Non-pigmented ciliary epithelial cell (primary cell): ENCODE measurements at places on chromosomes 5 and 9.
A peak's percentile ranks its signal among the peaks of the same experiment; 100 is the strongest.

DNA sequence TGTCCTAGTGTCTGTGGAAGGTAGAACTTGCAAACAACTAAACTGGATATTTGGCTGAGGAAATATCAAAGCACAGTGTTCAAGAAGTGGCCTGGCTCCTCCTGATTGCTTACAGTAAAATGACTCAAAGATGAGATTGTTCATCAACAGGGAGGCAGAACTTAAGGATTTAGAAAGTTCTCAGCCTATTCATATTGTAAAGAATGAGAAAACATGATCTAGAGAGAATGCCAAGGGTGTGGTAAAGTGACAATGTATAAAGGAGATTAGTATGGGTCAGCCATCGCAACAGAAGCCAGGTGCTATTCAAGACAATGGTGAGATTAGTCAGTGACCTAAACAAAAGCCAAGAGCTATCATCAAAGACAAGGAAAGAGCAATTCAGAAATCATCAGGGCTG lies 372.3 kb downstream of the SPOCK1 start:
- no peak for DNase-seq

- DNase-seq: no peak
Measured at GRCh38 chr5:159478950-159479349, 148.7 kb upstream of the IL12B start.

GRCh38 chr5:43268188-43268820 lies 44.9 kb downstream of the HMGCS1 start:
- DNase-seq: no peak

GRCh38 chr5:157113002-157113401 lies 4.2 kb upstream of the HAVCR2 start:
- no peak for DNase-seq

- no peak for DNase-seq
Measured at GRCh38 chr9:87556821-87557220, 59.2 kb downstream of the DAPK1 start.

- peak; percentile 40 for DNase-seq
Measured at GRCh38 chr5:37553720-37554404, 174.7 kb downstream of the WDR70 start.

- no peak for DNase-seq
Measured at GRCh38 chr5:134041570-134042411, 37.0 kb upstream of the VDAC1 start.

DNA sequence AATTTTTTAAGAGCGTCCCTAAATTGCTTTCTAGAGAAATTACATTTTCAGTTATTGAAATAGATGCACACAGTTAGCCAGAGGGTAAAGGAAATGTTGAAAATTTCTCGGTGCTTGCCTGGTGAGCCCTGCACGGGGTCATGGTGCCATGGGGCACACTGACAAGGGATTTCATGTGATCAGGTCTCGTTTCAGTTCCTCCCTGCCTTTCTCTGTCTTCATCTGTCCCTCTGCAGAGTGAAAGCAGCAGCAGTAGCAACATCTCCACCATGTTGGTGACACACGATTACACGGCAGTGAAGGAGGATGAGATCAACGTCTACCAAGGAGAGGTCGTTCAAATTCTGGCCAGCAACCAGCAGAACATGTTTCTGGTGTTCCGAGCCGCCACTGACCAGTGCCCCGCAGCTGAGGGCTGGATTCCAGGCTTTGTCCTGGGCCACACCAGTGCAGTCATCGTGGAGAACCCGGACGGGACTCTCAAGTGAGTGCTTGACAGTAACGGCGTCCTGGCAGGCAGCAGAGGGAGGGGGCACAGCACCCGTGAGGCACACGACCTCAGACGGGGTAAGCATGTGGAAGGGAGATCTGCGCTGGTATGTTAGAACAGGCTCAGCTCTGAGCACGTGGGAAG lies 89.1 kb upstream of the OTULINL start:
- DNase-seq: no peak

GRCh38 chr5:85017261-85017660 lies 632.6 kb upstream of the EDIL3 start:
- DNase-seq: no peak

DNA sequence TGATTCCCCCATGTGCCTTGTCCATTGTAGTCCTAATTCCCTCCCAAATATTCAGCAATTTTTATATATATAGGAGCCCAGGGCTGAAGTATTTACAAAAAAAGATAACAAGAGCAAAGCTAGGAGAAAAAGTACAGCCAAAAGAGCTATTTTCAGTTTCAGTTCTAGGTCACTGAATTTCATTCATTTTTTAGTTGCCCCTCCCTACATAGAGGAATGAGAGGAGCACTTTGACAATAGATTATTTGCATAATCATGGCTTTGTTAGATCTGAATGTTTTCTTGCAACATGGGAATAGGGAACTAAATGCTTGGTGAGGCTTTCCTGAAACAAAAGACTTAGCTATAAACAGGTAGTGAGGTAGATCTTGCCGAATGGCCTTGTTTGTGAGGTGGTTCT lies 15.3 kb upstream of the F2RL2 start:
- no peak for DNase-seq

DNA sequence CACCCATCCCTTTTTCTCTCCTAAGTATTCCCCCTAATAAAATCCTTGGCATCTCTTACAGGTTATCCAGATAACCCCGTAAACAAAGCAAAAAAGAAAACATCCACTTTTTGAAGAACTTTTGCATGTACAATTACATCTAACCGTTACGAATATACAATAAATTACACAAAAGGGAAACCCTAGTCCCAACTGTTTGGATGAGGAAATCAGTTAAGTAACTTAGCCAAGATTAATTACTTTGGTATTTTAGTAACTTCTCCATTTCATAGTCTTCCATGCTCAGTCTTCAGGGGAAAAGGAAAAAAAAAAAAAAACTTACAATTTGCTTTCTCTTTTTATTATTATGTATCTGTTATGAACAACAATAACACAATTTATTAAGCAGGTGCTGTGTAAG lies 212.9 kb downstream of the ACTL7B start:
- DNase-seq: no peak

- no peak for DNase-seq
Measured at GRCh38 chr5:144945503-144945902, 774.8 kb downstream of the KCTD16 start.

DNA sequence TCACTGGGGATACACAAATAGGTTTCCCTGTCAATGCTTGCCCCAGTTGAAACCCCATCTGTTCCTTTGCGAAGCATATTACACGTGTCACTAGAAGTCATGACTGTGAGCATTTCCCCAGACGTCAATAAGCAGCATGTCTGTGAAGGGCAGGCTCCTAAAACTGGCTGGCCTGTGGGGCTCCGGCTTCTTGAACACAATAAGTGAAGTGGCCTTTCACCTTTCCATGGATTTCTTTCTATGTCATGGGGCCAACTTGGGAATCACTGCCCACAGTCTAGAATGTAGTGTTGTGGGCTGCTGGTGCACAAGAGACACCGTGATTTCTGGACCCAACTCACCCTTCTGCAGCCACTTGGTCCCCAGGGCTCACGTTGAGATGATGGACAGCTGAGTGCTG lies 60.4 kb upstream of the CTSL start:
- no peak for DNase-seq

- DNase-seq: no peak
Measured at GRCh38 chr9:69179037-69179436, 5.0 kb downstream of the TJP2 start.

DNA sequence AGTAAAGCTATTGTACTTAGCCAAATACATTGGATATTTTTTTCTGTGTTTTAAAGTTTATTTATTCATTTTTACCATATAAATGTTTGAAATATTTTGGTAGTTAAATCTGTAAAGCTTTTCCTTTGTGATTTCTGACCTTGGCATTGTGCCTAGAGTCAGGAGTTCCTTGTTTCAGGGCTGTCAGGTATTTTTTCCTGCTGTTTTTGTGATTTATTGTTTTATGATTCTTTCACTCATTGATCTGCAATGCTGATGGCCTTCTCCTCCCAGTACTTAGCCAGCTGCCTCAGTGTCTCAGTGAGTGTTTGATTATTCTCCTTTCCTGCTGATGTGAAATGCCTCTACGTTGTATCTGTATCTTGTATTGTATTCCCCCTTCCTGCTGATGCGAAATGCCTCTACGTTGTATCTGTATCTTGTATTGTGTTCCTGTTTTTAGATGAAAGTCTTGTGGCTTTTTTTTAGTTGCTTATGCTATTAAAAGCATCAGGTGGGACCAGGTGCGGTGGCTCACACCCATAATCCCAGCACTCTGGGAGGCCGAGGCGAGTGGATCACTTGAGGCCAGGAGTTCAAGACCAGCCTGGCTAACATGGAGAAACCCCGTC lies 61.0 kb downstream of the EHMT1 start:
- DNase-seq: no peak

DNA sequence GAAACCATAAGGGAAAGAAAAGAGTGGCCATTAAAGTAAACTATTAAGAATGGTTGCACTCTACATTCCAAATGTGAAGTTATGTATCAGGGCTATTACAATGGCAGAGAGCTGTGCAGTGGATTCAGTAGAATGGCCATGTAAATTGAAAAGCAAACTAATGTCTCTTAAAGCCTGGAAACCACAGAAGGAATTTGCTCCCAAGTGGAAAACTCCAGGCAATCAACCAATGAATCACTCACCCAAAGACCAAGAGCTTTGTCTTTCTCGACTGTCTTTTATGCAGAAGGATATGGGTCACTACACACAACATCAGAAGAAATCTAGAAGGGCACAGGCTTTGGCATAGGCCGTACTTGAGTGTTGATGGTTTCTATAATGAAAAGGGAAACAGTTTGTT lies 114.9 kb downstream of the TLE1 start:
- DNase-seq: peak; percentile 41

- DNase-seq: no peak
Measured at GRCh38 chr9:104960662-104961061, 32.7 kb upstream of the ABCA1 start.

GRCh38 chr9:82790875-82791274 lies 272.1 kb downstream of the RASEF start:
- no peak for DNase-seq

- peak; percentile 40 for DNase-seq
Measured at GRCh38 chr9:75552941-75553340, 337.5 kb upstream of the PCSK5 start.

DNA sequence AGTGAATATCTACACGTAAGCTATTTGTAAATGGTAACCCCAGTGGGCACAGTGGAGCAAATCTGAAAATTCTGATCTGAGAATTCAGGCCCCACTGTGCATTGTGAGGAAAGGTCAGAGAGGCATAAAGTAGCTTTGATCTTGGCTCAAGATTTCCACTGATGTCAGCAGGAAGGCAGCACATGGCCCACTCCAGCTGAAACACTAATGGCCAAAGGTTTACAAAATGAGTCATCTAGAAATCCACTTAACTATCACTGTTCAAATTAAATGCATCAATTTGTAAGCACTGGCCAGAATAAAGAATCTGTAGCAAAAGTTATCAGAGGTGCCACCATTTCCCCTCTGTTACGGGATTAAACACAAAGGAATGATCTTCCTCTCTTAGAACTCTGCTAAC lies 191.6 kb downstream of the C9orf152 start:
- peak; percentile 79 for DNase-seq

- no peak for DNase-seq
Measured at GRCh38 chr5:157574456-157575380, 857 bp downstream of the ADAM19 start.

- DNase-seq: no peak
Measured at GRCh38 chr9:104608336-104608735, 2.9 kb upstream of the OR13C2 start.

DNA sequence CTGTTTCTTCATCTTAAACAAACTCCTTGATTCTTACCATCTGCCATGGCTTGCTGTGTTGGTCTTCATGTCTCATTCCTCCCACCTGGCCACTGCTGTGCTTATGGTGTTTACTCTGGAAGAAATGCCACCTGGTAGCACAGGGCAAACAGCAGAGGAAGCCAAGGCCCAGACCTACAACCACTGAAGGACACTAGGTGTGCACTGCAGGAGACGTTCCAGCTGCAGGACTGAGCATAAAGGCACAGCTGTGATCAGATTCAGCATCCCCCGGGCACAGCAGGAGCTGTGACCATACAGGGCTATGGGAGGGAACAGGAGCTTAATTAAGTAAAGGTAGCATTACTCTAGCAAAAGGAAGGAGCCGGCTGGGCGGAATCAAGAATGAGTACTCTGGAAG lies 12.6 kb upstream of the GNAQ start:
- no peak for DNase-seq

GRCh38 chr5:170439223-170439943 lies 50.2 kb upstream of the KCNMB1 start:
- DNase-seq: no peak

DNA sequence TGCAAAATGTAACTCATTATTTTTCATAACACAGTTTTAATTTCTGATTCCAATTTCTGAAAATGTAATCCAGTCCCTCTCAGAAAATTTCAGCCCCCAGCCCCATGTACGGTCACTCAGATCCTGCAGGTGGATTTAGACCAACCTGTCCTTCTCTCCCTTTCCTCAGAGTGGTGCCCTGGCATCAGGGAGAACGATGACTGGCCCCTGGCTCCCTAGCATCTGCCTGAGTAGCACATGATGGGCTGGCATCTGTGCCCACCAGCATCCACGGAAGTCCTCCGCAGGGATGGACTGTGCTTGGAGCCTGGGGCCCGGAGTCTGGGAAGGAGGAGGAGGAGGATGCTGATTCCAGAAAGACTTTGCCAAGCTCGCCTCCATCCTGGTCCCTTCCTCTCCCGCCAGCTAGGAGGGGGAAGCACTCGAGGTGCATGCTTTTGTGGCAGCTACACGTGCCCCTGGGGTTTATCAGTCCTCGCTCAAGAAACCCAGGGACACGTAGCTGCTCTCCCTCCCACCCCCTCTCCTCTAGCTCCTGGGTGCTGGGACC lies 54.4 kb upstream of the RUFY1 start:
- no peak for DNase-seq

GRCh38 chr5:72459089-72459661 lies 48.0 kb downstream of the ZNF366 start:
- no peak for DNase-seq

- no peak for DNase-seq
Measured at GRCh38 chr5:151718646-151719045, 31.9 kb upstream of the SPARC start.

DNA sequence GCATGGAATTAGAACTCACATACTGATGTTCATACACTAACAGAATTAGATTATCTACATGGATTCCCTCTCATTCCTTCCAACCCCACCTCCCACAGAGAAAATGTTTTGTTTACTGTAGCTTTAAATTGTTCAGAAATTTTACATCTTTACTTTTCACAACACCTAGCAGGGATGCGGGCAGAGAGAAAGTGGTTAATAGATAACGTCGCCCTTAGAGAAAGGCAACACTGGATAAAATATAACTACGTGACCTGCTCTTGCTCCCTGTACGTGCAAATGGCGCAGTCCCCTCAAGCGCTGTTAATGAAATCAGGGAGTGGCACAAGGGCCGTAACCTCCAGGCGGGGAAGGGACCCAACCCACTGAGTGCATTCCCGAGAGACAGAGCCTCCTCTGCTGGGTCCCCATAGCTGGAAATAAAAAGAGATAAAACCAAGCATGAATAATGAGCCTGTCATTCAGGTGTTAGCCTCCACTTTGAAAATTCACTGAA lies 125.3 kb upstream of the DAPK1 start:
- no peak for DNase-seq

- peak; percentile 83 for DNase-seq
Measured at GRCh38 chr5:9188131-9188530, 357.7 kb downstream of the SEMA5A start.
